ENCODE measurements at places on chromosomes 3 and 15. TPM values are rescaled to one million over a fixed set of nuclear protein-coding genes. Genes with fewer than 3 reads are reported as not detected.
A peak's percentile ranks its signal among the peaks of the same experiment; 100 is the strongest.

ROPN1 gene
- not detected for total RNA-seq

CCR4 gene
- total RNA-seq, result not detected

NEO1 gene
- 86.8 TPM for total RNA-seq

SIDT1 gene
- total RNA-seq, result under 0.01 TPM

PTX3 gene
- total RNA-seq, result 12.5 TPM

TNFSF10 gene
- 398 TPM for total RNA-seq

DNA sequence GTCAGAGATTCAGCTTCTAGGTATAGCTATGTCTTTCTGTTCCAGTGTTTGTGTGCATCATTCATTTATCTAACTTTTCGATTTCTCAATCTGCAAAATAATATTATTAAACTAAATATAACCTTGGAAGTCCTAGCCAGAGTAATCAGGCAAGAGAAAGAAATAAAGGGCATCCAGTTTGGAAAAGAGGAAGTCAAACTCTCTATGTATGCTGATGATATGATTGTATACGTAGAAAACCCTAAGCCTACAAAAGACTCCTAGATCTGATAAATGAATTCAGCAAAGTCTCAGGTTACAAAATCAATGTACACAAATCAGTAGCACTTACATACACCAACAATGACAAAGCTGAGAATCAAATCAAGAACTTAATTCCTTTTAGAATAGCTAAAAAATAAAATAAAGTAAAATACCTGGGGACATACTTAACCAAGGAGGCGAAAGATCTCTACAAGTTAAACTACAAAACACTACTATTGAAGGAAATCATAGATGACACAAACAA, 718.2 kb downstream of the NTRK3 start:
- DNase-seq, result no peak

DNA sequence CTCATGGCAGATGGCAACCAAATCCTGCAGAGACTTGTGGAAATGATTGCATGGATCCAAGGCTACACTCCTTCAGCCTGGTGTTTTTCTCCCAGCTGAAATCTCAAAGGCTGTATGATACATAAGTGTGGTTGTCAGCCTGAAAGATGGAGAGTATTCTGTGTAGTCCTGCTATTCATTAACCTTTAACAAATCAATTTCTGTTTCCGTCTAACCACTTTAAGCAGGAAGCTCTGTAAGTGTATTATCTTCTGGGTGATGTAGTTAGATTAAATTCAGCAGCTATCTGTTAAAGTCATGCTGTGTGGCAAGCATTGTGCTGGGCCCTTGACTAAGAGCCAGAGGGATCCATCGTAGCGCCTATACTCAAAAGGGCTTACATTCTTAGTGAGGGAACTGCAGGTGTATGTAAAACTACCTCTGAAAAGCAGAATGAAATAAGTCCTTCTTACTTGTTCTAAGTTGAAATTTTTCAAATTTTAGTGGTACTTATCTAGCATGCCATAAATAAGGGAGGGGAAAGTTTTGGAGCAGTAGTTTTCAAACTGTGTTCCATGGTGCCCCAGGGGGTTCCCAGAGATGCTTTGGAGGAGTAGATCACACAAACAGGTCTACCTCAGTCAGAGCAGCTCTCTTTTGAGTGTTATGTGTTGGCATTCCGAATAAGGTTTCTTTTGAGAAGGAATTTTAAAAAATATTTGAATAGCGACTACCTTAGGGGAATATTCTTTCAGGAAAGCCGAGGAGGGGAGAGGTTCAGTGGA, 28.9 kb downstream of the HACD3 start:
- DNase-seq, result no peak

DNA sequence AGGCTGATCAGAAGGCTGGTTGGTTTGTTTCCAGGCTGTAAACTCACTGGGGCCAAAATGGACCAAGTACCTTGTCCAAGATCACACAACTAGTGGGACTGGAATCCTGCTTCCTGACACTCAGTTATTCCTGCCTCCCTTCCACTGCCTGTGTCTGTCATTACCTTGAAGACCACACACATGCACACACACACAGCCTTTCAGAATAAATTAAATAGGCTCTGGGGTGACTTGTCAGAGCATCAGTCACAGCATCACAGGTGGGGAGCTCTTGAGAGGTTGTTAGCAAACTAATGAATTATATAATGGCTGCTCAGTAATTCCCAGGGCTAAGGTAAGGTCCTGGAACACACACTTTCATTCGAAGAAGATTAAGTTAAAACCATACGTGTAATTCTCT, 231.8 kb downstream of the UACA start:
- DNase-seq, result no peak

DNA sequence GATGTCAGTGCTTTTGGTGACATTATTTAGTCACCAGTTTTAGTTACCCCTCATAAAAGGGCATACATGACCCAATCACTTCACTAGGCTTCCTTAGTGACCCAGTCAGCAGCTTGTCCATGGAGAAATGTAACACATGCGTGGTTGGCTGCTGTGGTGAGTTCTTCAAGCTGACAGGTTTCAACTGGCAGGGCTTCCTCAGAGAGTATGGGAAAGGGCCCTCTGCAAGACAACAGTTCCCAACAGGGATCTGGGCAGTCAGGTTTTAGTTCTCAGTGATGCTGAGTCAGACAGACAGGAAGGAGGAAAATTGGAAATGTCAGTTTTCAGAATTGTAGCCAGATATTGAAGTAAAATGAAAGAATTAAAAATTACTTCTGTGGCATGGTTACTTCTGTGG, 282.5 kb downstream of the TBL1XR1 start:
- no peak for DNase-seq

- DNase-seq, result peak; percentile 72
Observed at GRCh38 chr15:80906159-80906766, 83.4 kb downstream of the MESD start.

DNA sequence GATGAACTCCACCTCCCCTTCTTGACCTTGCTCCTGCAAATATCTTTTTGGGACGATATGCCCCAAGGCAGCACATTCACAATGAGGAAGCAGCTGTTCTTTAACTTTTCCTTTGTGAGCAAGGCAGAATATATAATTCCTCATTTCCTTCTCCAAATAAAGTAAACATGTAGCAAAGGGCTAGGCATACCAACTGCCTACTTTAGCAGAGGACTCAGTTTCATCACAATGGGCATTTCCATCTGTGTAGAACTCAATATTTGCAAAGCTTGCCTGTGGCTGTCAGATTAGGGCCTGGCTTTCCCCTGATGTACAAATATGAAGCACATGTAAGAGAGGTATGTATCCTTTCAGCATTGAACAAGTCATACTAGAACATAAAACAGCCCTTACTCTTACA, 366.9 kb downstream of the RSL24D1 start:
- DNase-seq, result no peak

DNA sequence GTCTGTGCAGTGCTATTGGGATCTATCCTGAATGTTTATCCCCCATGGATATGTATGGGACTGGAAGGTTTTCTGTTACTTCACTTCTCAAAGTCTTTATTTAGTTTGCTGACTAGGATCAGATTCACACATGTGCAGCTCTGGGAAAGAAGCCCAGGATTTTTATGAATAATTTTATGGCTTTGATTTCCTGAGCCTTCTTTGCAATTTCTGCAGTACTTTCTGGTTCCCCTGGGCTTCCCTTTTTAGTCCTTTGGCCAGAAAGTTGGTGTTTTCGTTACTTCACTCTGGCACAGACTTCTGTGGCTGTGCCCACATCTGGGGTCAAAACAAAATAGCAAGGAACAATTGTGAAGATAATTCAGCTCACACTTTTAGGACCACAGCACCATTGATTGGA, 721.0 kb downstream of the OTOL1 start:
- DNase-seq, result no peak

DNA sequence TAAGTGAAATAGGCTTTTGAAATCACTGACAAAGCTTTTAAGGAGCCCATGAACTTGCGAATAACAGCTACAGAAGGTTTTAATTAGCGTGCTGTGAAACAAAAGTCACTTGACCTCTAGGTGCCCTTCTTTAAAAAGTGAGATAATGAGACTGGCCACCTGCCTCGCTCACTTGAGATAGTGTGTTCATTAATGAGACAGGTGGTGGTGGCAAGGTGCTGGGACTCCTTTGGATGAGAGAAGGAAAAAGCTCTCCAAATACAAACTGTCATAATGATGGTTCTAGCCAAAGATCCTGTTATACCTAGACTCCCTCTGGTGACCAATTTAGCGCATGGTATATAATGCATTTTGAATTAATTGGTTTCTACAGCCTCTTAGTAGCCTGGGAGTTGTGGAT, 22.7 kb upstream of the IREB2 start:
- peak; percentile 17 for DNase-seq

GRCh38 chr15:100572362-100572983, 29.5 kb downstream of the LINS1 start:
- peak; percentile 27 for DNase-seq

GRCh38 chr15:43774062-43774461, 2.7 kb downstream of the ELL3 start:
- DNase-seq, result no peak

DNA sequence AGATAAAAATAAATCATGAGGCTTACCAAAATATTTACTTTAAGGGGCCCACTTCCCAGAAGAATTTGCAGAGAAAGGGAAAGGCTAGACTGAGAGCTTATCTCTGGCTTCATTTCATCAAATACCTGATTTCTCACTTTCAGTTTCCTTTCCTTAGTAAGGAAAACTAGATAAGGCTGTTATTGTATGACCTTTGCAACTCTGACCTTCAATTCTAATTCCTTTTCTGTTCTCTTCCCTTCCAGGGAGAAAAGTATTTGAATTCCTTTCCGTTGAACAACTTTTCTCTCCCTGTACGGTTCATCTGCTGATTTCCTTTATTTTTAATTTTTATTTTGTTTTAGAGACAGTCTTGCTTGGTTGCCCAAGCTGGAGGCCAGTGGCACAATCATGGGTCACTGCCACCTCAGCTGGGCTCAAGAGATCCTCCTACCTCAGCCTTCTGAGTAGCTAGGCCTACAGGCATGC, 7.1 kb upstream of the PXK start:
- DNase-seq, result peak; percentile 54

- DNase-seq, result peak; percentile 14
Observed at GRCh38 chr3:164452707-164453106, 625.6 kb downstream of the SI start.

Data from renal cortical epithelial cell (primary cell).